ENCODE measurements at places on chromosomes 3 and 15.
A peak's percentile ranks its signal among the peaks of the same experiment; 100 is the strongest.

DNA sequence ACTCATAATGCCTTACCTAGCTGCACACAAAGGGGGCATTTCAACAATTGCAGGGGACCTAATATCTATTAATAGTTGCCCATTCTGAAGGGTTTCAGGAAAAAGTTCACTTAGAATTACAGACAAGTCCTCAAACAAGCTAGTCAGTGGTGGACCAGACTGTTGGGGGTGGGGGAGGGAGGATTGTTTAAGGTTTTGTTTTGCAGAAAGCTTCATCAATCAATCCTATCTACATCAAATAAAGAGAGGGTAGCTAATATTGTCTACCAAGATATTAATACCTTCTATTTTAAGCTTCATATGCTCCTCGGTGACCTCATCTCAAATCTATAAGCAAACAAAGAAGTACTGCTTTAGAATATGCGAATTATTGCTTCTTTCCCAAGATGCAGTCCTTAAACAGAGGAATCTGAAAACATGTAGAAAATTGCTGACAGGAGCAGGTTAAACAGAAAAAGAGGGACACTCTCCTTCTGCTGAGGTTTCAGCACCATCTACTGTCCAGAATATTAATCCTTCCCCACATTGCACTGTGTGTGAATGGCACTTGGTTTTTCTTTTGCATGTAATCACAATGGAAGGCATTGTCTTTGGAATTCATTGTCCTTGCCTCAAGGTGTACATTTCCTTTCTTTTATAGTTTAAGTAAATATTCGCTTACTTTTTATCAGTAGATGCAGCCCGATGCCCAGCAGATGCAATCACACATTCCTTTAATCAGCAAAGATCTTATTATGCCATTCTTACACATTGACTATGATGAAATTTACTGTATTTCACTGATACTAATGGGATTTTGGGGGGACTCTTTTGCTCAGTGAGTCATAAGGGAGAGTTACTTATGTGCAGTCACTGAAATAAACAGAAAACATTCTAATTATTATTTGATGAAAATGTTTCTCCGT, 94.7 kb downstream of the IL5RA start:
- DNase-seq: no peak

GRCh38 chr3:95097493-95097892, 1034.6 kb downstream of the NSUN3 start:
- DNase-seq: no peak

DNA sequence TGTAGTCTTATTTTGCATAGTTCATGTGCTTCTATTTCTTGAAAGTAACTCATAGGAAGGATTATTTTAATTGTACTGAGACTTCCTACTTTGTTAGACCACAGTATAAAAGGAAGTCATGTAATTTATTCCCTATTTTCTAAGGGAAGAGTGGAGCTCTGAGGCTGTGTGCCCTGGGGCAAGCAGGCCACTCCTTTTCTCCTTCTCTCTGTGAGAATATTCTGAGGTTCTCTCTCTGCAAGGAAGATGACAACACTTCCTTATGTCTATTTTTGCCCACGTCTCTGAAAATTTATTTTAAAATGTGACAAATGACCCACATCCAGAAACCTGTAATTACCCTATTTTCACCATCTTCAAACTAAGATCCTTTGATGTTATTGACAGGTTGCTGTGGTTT, 11.0 kb downstream of the KCTD6 start:
- no peak for DNase-seq

- no peak for DNase-seq
Measured at GRCh38 chr3:137360531-137361201, 402.9 kb downstream of the IL20RB start.

GRCh38 chr3:37026851-37027250, 33.5 kb downstream of the MLH1 start:
- no peak for DNase-seq

GRCh38 chr15:64337761-64338160, 18.2 kb downstream of the CSNK1G1 start:
- DNase-seq: no peak

DNA sequence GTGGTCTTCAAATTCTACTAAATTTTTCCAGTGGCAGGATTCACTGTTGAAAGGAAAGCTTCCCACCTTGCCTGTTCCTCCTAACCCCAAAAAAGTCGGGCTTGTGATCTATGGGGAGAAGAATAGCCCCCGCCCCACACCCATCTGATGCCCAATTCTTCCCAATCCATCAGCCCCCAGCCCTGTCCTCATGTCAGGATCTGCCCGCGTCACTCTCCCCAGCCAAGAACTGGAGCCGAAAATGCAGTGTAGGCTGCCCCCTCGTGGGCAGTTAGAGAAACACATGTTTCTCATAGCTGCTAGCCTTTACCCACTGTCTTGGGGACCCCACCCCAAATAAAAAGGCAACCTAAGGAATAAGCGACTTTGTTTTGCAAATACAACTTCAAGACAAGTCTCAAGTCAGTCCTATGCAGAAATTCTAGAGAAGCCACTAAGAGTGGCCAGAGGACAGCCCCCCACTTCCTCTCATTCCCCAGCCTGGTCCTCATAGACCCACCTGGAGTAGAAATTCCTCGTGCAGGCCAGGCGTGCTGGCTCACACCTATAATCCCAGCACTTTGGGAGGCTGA, 13.0 kb upstream of the CSK start:
- peak; percentile 86 for DNase-seq

DNA sequence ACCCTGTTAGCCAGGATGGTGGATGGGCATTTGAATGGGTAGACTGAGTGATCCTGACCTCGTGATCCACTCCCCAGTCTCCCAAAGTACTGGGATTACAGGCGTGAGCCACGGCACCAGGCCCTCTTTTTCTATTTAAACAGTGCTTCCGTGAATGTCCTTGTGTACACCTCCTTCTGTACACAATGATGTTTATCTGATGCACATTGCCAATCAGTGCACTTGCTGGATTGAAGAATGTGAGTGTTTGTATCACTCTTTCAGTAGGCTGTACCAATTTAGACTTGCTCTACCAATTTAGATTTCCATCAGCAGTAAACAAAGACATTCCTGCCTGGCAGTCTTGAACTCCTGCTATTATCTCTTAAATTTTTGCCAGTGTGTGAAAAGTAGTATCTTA, 8.9 kb upstream of the ZNF619 start:
- no peak for DNase-seq

DNA sequence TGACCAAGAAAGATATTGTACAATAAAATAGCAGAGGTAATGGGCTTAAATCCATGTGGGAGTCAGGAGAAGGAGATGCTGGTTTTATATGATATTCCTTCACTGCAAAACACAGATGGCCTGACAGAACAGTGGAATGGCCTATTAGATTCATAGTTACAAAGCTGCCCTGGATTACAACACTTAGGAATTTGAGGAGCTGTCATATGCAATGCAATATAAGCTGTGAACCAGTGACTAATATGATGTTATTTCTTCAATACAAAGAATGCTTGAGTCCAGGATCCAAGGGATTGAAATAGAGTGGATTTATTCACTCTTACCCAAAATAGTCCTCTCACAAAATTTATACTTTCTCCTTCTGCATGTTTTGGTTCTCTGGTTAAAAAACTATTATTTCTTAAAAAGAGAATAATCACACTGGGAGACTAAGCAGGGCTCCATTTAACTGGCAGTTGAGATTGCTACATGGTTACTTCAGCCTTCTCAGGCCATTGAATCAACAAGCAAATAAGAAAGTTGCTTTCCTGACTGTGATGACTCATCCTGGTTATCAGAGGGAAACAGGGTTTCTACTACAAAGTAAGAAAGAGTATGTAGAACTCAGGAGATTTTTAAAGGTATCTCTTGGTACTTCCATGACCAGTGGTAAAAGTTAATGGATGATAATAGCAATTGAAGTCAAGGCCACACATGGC, 79.8 kb upstream of the ZPLD1 start:
- DNase-seq: no peak

DNA sequence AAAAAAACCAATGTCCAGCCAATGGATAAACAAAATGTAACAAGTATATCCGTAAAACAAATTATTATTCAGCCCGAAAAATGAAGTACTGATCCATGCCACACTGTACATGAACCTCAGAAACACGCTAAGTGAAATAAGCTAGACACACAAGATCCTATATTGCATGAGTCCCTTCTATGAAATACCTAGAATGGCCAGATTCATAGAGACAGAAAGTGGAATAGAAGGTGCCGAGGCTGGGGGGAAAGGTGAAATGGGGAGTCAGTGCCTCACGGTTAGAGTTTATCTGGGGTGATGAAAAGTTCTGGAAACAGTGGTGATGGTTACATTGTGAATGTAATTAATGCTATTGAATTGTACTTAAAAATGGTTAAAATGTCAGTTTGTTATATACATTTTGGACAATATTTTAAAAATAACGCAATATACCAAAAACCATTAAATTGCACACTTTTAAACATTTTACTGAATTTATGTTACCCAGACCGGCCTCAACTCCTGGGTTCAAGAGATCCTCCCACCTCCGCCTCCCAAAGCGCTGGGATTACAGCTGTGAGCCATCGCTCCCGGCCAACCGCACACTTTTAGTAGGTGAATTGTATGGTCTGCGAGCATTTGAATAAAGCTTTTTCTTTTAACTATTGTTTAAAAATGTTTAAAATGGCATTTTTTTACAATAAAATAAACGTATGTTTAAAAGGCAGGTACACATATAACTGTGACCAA, 2.1 kb downstream of the RNF168 start:
- peak; percentile 29 for DNase-seq

- DNase-seq: no peak
Measured at GRCh38 chr15:71198846-71199245, 83.6 kb downstream of the THSD4 start.

DNA sequence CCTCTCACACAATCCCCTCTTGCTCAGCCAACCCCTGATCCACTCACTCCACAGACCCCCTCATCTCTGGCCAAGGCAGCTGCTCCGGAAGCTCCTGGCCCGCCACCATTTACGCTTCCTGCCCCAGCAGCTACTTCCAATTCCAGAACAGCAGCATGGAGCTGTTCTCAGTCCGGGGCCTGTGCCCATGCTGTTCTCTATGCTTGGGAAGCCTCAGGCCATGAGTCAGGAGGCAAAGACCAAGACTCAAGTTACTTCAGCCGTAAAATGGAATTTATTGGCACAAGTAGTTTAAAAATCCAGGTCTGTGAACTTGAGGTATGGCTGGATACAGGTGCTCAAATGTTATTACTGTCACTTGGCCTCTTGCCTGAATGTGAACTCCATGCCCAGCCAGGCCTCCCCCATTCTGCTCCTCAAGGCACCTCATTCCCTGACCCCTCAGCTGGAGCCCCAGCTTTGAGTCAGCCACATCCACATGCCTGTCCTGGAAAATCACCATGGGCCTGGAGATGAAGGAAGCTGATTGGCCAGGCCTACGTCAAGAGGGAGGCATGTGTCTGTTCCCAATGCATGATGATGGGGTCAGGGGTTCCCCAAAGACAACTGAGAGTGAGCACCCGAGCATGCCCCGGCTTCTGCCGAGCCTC, 31.4 kb upstream of the CACNA2D2 start:
- DNase-seq: no peak

DNA sequence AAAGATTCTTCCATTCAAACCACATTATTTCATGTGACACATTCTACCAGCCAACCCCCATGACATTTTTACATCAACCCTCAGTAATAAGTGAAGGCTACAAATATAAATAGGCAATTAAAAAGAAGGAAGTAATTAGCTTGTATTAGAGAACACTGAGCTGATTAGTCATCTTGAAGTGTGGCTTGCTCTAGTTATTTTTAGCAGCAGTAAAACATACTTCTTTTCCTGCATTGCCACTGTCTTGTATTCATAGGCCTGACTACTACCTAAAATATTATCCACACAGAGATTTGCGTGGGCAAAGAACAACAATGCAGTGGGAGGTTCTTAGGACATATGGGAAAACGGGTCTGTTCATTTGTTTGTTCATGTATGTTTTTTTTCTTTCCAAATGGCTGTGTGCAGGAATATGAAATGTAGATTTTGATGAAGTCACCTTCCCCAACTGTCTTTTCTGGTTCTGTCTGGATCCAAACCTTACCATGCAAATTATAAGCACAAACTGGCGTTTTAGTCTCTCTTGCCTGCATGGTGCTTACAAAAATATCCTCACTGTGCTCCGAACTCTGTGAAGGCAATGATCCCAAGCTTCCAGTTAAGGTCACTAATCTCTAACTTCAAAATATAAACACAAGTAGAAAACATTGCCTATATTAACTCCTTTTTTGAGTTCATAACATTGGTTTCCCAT, 31.5 kb upstream of the TM4SF4 start:
- no peak for DNase-seq

DNA sequence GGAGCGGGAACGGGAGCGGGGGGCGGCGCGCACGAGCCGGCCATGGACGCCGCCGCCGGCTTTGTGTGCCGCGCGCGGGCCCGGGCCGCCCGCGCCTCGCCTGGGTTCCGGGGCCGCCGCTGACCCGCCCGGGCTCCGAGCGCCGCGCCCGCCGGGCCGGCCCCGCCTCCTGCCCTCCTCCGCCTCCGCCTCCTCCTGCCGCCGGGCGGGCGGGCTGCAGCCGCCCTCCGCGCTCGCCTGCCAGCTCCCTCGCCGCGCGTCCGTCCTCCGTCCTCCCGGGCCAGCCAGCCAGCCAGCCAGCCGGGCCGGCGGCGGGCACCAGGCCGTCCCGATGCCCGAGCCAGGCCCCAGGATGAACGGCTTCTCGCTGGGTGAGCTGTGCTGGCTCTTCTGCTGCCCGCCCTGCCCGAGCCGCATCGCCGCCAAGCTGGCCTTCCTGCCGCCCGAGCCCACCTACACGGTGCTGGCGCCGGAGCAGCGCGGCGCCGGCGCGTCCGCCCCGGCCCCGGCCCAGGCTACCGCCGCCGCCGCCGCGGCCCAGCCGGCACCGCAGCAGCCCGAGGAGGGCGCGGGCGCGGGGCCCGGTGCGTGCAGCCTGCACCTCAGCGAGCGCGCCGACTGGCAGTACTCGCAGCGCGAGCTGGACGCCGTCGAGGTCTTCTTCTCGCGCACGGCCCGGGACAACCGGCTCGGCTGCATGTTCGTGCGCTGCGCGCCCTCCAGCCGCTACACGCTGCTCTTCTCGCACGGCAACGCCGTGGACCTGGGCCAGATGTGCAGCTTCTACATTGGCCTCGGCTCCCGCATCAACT, at the start of gene ABHD17C:
Gene ABHD17C, plus strand, starts transcription at position 212 of the 812 bp plus-strand sequence. Its CDS starts 120 bp downstream, at position 332.
- peak; percentile 63 for DNase-seq

GRCh38 chr3:55435491-55435890, 51.6 kb downstream of the WNT5A start:
- DNase-seq: no peak

DNA sequence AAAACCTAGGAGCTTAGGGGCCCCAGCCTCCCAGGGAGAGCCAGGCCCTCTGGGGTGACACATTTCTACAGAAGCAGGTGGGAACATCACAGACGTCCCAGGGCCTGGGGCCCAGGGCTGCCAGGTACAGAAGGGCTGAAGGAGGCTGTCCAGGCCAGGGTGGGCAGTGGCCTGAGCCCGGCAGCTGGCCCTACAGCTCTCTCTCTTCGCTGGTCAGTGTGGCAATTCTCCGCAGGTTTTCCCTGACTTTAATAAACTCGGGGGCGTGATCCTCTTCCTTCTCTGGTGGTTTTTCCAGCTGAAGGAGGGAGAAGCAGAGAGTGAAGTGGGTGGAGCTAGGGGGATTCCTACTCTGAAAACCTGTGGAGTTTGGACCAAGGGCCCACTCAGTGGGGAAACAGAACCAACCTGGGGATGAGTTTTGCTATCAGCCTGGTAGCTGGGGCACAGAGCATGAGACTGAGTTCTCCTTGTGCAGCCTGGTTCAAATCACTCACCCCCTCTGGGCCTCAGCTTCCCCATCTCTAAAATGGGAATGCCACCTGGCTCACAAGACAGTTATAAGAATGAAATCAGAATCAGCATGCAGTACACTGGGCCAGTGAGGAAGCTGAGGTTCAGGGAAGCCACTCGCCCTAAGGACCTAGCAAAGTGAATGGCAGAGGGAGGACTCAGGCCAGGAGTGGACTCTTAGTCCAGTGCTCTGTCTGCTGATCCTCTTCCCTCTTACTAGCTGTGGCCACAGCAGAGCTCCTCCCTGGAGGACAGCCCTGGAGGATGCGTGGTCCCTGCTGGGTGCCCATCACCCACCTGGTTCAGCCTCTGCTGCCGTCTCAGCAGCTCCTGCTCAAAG, 10.6 kb downstream of the FAM107A start:
- DNase-seq: no peak

All from testis (tissue), 5 donors.